ENCODE measurements at places on chromosomes 2 and 18. TPM values are rescaled to one million over a fixed set of nuclear protein-coding genes. Genes with fewer than 3 reads are reported as not detected.

ADRA2B gene
- not detected for total RNA-seq

MBP gene
- 0.23 TPM for total RNA-seq

GCKR gene
- total RNA-seq: not detected

DNA sequence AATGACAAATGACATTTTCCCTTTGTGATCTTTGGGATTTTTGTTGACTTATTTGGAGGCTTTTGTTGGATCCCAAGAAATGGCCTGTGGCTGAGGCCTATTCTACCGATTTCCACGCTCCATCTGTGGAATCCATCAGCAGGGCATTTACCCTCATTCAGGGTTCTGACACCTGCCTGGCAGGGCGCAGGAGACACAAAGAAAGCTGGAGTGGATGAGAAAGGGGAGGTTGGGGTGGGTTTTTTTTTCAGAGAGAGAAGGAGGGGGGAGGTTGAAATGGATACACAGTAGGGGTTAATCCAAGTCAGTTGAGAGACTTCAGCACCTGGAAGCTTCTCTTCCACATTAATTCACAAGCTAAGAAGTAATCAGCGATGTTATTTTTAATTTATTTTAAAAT, 59.7 kb downstream of the PAX3 start:
- no peak overlapping the region for H3K27ac ChIP-seq
- peaks cover 18% of the 10 kb centered on the region for H3K36me3 ChIP-seq
- H3K27me3 ChIP-seq: no peaks in the 10 kb centered on the region
- no peak overlapping the region for H3K4me3 ChIP-seq
- peaks cover 13% of the 10 kb centered on the region for H3K4me1 ChIP-seq

DNA sequence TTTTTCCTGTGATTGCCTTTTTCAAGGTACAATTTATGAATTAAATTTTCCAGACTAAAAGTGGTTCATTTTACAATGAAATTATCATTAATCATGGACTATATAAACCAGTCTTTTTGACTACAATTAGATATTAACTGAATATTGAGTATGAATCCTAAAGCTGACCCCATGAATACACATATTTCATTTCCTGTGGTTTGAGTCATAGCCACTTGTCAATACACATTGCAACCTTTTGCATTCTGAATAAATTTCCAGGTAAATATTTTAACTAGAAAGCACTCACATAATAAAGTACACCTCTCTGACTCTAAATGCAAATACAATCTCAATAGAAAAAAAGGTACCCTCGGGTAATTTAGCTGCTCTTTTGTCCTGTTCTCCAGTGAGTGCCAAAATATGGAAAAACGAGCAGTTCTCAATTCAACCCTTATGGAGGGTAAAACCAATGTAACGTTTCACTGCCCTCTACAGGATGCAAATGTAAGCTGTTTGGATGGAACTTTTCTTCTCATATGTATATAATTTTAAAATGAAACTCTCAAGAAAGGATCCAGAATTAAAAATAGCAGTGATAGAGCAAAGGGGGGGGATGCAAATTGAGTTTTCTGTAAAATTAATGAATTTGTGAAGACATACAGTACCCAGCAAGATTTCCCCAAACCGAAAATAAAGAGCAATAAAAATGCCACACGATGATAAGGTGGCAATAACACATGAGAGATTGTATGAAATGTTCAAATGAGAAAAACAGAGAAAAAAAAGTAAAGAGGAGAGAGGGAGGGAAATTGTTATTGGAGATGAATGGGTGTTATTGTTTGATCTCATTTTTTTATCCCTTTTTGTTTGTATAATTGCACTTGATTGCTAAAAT, 1795.7 kb upstream of the PIK3C3 start:
- no peaks in the 10 kb centered on the region for H3K36me3 ChIP-seq
- no peaks in the 10 kb centered on the region for H3K27me3 ChIP-seq
- H3K4me1 ChIP-seq: no peaks in the 10 kb centered on the region
- peak overlapping the region; percentile 61 for H3K4me3 ChIP-seq
- DNase-seq: peak; percentile 1
- no peak overlapping the region for H3K27ac ChIP-seq

All from HFFc6 (cell line).